ENCODE measurements at places on chromosomes 5 and 9.

DNA sequence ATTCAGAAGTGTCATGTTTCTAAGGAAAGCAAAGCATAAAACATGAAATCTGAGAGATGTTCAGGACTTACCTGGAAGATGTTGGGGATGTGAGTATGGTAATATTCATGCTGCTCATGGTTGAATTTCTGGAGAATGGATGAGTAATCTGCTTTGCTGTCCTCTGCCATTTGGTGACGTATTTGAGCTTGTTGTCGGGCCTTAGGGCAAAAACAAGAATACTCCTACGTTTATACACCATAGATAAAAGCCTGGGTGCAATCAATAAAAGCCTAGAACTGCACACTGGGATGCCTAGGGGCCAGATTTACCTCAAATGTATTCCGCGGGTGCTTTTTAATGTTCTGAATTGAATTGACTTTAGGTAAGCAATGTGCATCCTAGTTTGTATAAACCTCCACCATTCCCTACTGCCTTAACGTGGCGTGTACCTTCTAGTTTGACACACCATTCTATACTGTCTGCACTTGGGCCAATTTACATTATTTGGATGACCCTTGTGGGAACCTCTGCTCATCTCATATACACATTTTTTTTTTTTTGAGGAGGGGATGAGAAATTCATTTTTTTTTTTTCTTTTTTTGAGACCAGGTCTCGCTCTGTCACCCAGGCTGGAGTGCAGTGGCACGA lies 94.4 kb downstream of the USP20 start:
- no peak for DNase-seq

- no peak for DNase-seq
Observed at GRCh38 chr5:10250806-10251276, 761 bp downstream of the CCT5 start.

- DNase-seq = no peak
Observed at GRCh38 chr5:112975721-112976431, 722 bp upstream of the DCP2 start.

- no peak for DNase-seq
Observed at GRCh38 chr9:72151104-72151503, 1.9 kb downstream of the GDA start.

DNA sequence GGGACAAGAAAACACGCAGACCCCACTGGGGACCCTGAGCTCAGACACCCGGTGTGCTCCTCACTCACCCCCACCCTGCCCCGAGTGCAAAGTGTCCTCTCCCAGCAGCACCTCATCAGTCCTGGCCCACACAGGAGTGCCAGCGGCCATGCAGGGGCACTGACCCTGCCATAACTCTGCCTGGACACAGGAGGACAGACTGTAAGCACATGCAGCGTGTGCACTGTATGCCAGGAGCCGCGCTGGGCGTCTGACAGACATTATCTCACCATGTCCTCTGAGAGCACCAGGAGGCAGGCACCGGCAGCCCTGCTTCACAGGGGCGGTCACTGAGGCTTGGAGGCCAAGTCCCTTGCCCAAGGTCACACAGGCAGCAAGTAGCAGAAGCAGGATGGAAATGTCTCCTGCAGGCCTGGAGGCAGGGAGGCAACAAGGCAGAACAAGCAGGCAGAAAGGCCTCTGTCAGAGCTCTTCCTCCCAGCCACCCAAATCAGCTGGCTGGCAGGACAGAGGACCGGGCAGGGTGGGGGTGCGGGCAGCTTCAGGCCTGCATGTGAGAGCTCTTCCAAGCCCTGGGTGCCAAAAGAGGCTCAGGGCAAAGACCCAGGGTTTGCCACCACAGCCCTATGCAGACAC lies 8.4 kb downstream of the EEIG1 start:
- DNase-seq = no peak

- DNase-seq = no peak
Observed at GRCh38 chr5:14450742-14451141, 130.8 kb upstream of the OTULINL start.

DNA sequence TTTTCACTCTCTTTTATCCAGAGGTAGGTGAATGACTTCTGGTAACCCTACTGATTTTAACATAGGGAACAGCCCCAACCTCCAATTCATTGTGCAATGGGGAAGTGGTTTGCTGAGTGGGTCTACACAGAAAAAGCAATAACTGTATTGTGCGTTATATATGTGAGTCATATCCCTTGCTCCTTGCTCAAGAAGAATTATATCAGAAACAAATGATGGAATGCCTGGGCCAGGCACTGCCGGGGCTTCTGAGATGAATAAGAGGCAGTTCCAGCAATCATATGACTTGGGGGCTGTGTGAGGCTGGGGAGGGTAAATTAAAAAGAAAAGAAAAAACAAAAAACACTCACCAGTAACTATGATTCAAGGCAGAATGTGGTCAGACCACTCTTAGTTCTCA lies 79.2 kb upstream of the ABCA1 start:
- no peak for DNase-seq

- DNase-seq = no peak
Observed at GRCh38 chr9:115992834-115993233, 160.8 kb upstream of the PAPPA start.

- no peak for DNase-seq
Observed at GRCh38 chr5:35073160-35073559, 25.4 kb upstream of the AGXT2 start.

DNA sequence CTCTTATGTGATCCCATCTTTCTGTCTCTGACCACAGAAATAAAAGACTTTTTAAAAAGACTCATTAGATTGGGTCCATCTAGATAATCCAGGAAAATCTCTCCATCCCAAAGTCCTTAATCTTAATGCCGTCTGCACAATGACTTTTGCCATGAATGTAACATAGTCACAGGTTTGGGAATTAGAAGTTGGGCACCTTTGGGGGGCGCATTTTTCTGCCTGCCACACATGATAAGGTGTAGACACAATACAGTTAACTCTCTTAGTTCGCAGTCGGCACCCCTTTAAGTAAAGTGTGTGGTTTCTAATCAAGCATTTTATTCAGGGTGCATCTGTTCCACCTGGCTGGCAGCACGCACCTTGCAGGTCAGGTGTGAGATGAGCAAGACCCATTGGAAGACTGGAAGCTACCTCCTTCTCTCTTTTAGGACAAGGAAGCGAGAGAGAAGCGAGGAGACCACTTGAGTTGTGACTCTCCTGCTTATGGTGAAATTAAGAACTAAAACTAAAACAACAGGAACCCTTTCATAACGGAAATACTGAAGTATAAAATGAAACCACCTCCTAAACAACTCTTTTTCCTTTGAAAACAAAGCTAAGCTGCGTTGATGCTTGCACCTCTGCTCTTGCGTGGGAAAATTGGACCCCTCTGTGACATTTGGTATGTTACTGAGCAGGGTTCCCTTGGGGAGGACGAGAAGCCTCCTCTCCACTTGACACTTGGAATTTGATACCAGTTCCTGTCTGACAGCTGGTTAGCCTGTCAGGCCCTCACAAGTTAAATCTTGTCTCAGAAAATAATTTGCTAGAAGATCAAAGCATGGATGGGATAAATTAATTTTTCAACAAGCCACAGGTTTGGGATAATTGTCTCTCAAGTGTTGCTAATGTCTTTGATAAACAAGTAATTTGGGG lies 304.6 kb upstream of the DMRT1 start:
- no peak for DNase-seq

All from WTC11 (cell line).